Stimulated activated CD4-positive, alpha-beta T cell treated with anti-CD3 and anti-CD28 coated beads, Interleukin-1b, Interleukin-23, amount 100 ng/mL, for 1 hour (primary cell): ENCODE measurements at places on chromosomes 2 and 18.

DNA sequence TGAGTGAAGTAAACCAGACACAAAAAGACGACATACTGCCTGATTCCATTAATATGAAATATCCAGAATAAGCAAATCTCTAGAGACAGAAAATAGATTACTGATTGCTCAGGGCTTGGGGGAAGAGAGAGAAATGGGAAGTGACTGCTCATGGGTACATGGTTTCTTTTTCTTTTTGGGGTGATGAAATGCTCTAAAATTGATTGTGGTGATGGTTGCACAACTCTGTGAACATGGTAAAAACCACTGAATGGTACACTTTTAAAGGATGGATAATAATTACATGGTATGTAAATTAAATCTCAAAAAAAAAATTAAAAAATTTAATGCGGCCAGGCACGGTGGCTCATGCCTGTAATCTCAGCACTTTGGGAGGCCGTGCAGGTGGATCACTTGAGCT lies 39.3 kb downstream of the RPL31 start:
- no peak for DNase-seq

GRCh38 chr2:168030862-168031624 lies 216.4 kb downstream of the STK39 start:
- no peak for DNase-seq

- DNase-seq, result no peak
Observed at GRCh38 chr2:27033253-27033852, 588 bp downstream of the TMEM214 start.

GRCh38 chr2:217117523-217117922 lies 257.7 kb upstream of the TNP1 start:
- no peak for DNase-seq

GRCh38 chr2:27494284-27494943 lies 586 bp downstream of the FNDC4 start:
- DNase-seq, result no peak

- no peak for DNase-seq
Observed at GRCh38 chr18:56873441-56874140, 222.4 kb downstream of the WDR7 start.

- DNase-seq, result no peak
Observed at GRCh38 chr2:125711075-125711474, 944.9 kb upstream of the GYPC start.
